SK-MEL-5 (cell line): ENCODE measurements at places on chromosomes 2 and 18. TPM values are rescaled to one million over a fixed set of nuclear protein-coding genes. Genes with fewer than 3 reads are reported as not detected.

- DNase-seq = no peak
Measured at GRCh38 chr2:23707096-23707495, 219.8 kb downstream of the ATAD2B start.

DNA sequence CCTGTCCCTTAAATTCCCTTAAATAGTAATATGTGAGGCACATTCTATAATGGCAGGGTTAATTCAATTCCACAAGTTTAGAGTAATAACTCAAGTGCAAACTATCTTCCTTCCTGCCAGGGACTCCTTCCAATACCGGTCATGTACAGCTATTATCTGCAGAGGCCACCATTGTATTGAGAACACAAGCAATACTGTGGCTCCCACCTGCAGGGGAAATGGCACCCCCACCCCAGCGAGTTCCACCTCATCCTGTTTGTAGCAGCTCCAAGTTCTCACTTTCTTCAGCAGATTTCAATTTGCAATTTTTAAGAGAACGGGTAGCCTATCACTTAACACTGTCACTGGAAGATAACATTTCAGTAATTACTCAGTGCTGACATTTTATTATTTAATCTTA, 172.1 kb upstream of the PID1 start:
- peak; percentile 5 for DNase-seq

DNA sequence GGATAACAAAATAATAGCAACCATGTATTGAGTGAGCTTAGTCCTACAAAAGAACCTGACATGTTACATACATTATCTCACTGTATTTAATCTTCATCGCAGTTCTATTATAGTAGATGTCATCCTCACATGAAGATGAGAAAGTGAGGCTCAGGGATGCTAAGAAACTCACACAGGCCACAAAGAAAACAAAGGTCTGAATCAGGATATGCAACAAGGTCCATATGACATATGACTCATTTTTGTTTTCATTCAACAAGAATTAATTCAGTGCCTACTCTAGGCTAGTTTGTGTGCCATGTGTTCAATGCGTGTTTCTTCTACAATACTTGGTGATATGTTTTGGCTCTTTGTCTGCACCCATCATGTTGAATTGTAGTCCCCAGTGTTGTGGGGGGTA, 219.7 kb upstream of the EPHA4 start:
- DNase-seq = no peak

GRCh38 chr2:229169751-229170150, 101.3 kb downstream of the PID1 start:
- no peak for DNase-seq

GRCh38 chr2:144431392-144431783, 88.5 kb downstream of the ZEB2 start:
- DNase-seq = no peak

GRCh38 chr2:85924522-85924921, 35.7 kb upstream of the ST3GAL5 start:
- DNase-seq = peak; percentile 99

- DNase-seq = peak; percentile 32
Measured at GRCh38 chr2:129929321-129930290, 49.9 kb upstream of the RAB6C start.

The NETO1 gene
- total RNA-seq = not detected in 2 replicates

The COX7A2L gene
- total RNA-seq = 412 and 442 TPM in 2 replicates

The HOXD13 gene
- 10.3 and 11.8 TPM in 2 replicates for total RNA-seq

The FAM110C gene
- total RNA-seq = 0.18 TPM in 1 of 2 replicates, not detected in the other
